Cortex of kidney (tissue), 1 donor: ENCODE measurements at places on chromosomes 7 and 10.

GRCh38 chr10:36324831-36325230, 682.7 kb upstream of the FZD8 start:
- no peak for DNase-seq

DNA sequence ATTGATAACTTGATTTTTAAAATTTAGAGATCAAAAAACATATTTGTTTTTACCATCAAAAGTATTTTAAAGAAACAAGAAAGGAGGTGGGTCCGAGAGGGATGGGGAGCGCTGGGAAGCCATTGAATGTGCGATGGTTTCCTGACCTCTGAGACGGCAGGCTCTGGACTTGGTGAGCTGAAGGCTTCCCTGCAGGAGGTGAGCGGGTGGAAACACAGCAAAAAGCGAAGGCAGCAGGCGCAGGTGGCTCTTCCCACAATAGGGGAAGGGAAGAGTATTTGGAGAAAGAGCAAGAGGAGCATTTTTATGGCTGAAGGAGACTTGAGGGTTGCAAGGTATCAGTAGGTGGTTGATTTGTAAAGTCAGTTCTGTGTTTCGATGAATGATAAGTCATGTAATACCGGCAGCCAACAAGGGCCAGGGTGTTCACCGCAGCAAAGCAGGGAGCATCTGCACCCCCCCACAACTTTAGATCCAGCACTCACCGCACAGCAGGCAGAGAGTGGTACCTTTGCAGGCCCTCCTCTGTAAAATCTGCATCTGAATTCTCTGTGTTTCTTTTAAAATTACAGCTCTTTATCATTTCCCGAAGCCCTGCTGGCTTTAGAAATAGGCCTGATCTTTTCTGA, 10.5 kb downstream of the C10orf53 start:
- DNase-seq = no peak

GRCh38 chr7:94059746-94060145, 55.6 kb upstream of the BET1 start:
- DNase-seq = no peak

GRCh38 chr10:32156031-32156495, 99.8 kb upstream of the KIF5B start:
- DNase-seq = no peak

DNA sequence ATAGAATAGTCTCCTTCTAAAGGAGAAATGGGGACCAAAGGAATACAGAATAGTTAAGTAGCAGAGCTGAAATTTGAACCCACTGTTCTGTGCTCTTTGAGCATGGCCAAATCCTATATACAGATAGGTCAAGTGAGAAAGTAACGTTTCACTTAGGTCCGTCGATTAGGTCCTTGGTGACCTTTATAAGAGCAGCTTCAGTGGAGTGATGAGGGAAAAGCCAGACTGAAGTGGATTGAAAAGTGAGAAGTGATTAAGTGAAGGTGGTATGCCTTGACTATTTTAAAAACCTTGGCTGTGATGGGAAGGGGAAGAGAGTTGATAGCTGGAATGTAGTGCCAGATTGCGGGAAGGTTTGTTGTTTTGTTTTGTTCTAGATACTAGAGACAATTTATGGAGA, 10.6 kb upstream of the LSMEM1 start:
- no peak for DNase-seq

DNA sequence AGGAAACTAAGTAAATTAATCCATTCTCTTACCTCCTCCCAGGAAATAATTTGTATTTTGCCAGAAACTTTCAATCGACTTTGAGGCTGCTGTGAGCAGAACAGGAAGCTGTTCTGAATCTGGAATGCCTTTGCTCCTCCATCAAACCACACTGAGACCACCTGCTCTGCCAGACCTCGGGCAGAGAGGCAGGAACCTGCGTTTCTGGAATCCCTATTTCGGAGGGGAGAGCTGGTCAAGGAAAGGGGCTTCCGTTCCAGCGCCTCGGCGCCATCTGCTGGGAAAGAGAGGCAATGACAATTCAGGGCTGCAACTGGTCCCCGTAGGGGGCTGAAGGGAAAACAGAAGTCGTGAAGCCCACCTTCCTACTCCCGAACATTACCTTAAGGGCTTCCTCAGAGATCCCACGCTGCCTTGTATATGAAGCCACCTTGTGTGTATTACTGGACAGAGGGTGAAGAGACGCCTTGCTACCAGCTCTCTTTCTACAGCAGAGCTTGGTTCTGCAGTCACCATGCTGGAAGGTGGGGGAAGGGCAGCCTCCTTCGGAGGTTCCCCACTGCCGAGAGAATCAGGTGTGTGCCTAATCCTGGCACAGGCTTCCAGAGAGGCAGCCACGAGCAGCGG, 31.2 kb downstream of the ZNF467 start:
- no peak for DNase-seq

- no peak for DNase-seq
Measured at GRCh38 chr7:157751406-157751805, 414.6 kb downstream of the DNAJB6 start.

DNA sequence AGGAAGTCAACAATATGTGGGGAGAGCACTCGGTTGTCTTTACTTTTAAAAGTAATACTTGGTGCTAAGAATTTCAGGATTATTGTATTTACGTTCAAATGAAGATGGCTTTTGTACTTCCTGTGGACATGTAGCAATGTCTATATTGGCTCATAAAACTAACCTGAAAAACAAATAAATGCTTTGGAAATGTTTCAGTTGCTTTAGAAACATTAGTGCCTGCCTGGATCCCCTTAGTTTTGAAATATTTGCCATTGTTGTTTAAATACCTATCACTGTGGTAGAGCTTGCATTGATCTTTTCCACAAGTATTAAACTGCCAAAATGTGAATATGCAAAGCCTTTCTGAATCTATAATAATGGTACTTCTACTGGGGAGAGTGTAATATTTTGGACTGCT, 32.7 kb downstream of the SIRT1 start:
- DNase-seq = no peak

DNA sequence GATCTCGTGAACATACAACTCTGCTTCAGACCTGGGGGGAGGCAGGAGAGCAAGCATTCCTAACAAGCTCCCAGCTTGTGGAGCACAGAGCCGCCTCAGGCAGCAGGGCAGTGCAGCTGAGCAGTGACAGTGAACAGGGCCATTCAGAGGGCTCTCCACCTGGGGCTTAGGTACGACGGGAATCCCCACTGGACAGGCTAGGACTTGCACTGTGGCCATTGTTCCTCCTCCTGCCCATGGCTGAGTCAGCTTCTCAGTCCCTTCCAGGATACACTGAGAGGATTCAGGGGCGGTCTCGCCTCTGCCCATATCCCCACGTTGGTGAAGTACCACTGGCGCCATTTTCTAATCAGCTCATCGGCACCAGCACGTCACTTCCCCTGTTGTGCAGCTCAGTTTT, 71.1 kb downstream of the FIGNL1 start:
- DNase-seq = no peak

- DNase-seq = no peak
Measured at GRCh38 chr7:132004529-132004928, 448.1 kb upstream of the PODXL start.

- no peak for DNase-seq
Measured at GRCh38 chr7:87100326-87100725, 40.9 kb upstream of the ELAPOR2 start.

- no peak for DNase-seq
Measured at GRCh38 chr7:22356701-22357310, at the start of gene RAPGEF5. Gene RAPGEF5, minus strand, starts transcription at chr7:22357154. Its CDS starts 94 bp downstream, at chr7:22357060.

- DNase-seq = no peak
Measured at GRCh38 chr10:87603196-87603595, 56.5 kb upstream of the PAPSS2 start.

DNA sequence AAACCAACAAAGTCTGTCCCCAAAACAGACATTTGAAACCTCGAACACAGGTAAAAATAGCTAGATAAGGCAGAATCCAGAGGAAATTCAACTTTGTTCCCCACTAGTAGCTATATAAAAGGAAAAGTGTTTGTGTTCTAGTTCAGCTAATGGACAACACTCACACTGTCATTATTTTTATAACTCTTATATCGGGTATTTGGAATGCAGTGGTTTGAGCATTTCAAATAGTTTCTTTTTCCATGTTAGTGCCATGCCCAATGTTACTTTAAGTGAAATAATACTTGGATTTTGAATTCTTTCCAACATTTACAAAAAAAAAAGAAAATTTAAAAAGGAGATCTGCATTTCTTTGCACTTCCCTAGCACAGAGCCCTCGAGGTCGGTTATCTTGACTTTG, 213.6 kb downstream of the DOCK4 start:
- DNase-seq = no peak

DNA sequence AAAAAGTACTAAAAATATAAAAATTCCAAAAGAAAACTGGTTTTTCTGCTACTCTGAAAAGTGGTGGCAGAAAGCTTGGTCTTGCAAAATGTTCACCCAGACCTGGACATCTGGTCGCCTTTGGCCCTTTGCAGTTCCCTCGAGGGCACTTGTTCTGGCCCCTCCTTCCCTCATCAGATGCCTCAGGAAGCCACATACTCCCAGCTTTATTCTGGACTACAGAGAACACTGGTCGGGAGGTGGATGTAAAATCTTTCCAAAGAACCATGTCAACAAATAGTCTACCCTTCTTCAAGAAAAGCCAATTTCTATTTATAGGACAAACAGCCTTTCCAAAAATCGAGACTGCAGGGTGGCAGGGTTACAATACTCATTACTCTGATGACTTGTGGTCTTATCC, 726.1 kb downstream of the TNS3 start:
- no peak for DNase-seq

DNA sequence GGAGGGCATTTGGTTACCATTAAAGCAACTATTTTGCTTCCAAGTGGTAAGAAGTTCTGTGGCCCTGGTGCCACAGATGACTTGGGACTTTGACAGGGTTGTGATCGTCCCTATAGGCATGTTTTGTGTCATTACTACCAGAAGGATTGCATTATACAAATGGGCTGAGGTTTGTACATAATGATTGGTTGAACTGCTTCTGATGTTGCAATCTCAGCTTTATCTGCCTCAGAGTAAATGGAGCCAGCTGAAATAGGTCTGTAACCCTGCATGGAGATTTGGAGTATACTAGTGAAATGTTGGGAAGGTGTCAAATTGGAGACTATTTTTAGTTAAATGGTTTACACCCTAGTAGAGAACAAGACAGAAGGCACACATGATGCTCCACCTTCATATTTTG, 46.1 kb upstream of the SEPTIN7 start:
- no peak for DNase-seq

DNA sequence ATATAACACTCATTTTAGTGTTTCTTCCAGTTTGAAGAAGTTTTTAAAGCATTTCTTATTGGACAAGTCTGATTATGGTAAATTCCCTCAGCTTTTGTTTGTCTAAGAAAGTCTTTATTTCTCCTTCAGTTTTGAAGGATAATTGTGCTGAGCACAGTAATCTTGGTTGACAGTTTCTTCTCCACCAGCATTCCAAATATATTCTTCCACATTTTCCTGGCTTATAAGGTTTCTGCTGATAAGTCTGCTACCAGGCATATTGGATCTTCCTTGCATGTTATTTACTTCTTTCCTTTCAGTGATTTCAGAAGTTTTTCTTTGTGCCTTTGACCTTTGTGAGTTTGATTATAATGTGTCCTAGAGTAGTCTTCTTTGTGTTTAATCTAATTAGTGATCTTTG, 210.7 kb downstream of the ADK start:
- DNase-seq = no peak

- DNase-seq = no peak
Measured at GRCh38 chr10:125991392-125991791, 95.0 kb downstream of the FANK1 start.

DNA sequence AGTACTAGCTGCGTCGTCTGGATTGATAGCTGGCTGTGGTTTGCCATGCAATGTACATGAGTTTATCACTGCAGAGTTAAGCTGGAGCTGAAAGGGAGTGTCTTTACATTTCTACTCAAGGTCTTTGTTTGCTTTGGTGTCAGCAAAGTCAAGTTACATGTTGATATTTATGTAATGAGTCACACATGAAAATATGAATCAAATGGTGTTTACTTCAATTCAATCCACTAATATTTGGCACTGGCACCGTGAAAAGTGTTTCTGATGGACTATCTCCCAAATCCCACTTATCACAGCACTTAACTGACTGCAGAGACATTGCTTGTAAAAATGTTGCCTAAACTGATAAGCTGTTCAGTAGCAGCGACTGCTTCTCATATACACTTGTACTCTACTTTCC, 395.9 kb downstream of the TFEC start:
- no peak for DNase-seq

GRCh38 chr10:100969187-100970075, at the start of gene SEMA4G:
Gene SEMA4G, plus strand, starts transcription at chr10:100969504. Its CDS starts 3,409 bp downstream, at chr10:100972913.
- no peak for DNase-seq

DNA sequence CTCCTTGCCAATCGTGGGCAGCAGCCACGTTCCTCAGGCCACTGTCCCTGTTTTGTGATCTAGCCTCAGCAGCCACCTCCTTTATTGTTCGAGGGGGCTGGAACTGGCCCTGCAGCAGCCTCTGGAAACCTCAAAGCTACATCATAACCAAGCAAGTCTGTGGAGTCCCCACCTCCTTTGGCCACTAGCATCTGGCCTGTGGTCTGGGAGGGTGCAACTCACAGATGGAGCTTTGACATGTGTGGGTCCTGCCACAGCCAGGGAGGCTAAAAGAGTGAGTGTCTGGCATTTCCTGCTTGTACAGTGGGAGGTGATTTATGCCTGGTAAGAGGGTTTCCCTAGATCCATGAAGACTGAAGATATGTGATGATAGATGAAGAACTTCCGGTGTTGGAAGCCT, 32.3 kb upstream of the NUB1 start:
- no peak for DNase-seq

DNA sequence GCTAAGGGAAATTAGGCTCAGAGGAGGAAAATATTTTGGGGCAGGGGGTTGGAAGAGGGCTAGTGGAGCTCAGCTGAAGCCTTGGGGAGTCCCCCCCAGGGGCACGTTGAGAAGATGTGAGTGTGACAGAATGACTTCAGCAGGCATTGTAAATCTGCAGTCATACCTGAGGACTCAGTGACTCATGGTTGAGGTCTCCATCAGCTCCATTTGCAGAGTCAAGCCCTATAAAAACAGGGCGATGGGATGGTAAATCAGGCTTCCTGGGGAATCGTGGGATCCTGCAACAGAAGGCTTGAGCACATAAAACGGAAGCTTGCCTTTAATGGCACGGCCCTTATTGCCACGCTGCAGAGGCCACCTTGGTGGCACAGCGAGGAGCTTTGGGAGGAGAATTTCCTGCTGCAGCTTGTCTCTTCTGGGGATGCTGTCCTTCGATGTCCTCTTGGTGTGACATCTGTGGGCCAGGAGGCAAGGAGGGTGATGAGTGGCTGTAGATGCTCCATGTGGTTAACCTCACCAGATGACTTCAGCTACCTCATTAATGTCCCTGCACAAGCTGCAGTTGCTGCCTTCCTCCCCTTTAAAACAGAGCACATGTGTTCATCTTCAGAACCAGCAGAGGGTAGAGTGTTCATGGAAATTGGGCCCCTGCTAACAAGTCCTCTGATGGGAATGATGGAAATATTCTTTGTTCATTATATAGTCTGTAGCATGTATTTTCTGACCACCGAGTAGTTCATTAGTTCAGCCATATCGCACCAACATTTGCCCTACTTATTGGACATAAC, 285.9 kb downstream of the LRMDA start:
- no peak for DNase-seq

GRCh38 chr7:82204694-82205093, 238.9 kb downstream of the CACNA2D1 start:
- DNase-seq = no peak

- DNase-seq = no peak
Measured at GRCh38 chr10:114346176-114347031, 57.9 kb downstream of the AFAP1L2 start.

- DNase-seq = no peak
Measured at GRCh38 chr7:116899308-116899707, 36.9 kb downstream of the CAPZA2 start.
